Stimulated activated CD8-positive, alpha-beta memory T cell treated with anti-CD3 and anti-CD28 coated beads, Interleukin-4, amount 100 ng/mL, for 1 hour (primary cell): ENCODE measurements at places on chromosomes 7 and 10.
A peak's percentile ranks its signal among the peaks of the same experiment; 100 is the strongest.

GRCh38 chr7:96548664-96549063 lies 161.0 kb downstream of the SEM1 start:
- DNase-seq: no peak

GRCh38 chr10:44173608-44173894 lies 211.3 kb downstream of the CXCL12 start:
- DNase-seq: no peak

GRCh38 chr10:26843736-26844135 lies 17.0 kb downstream of the ABI1 start:
- no peak for DNase-seq

- no peak for DNase-seq
Measured at GRCh38 chr7:3955026-3955425, 654.0 kb downstream of the SDK1 start.

GRCh38 chr10:92753865-92754264 lies 64.1 kb downstream of the HHEX start:
- DNase-seq: no peak

DNA sequence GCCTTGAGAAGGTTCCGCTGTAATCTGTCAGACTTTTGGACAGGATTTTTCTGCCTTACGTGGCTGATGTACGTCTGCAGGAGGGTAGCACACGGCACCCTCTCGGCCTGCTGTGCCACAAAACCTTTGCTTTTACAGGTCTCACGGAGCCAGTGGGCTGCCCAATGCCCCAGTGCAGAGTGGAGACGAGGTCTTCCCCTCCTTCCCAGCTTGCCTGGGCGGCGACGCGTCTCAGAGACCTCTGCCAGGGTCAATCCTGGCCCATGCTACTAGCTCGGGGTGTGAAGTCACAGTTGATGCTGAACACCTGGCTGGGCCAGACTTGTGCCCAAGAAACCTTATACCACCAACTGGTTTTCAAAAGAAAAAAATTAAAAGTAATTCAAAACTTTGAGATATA lies 526.4 kb downstream of the DNAJB6 start:
- no peak for DNase-seq

DNA sequence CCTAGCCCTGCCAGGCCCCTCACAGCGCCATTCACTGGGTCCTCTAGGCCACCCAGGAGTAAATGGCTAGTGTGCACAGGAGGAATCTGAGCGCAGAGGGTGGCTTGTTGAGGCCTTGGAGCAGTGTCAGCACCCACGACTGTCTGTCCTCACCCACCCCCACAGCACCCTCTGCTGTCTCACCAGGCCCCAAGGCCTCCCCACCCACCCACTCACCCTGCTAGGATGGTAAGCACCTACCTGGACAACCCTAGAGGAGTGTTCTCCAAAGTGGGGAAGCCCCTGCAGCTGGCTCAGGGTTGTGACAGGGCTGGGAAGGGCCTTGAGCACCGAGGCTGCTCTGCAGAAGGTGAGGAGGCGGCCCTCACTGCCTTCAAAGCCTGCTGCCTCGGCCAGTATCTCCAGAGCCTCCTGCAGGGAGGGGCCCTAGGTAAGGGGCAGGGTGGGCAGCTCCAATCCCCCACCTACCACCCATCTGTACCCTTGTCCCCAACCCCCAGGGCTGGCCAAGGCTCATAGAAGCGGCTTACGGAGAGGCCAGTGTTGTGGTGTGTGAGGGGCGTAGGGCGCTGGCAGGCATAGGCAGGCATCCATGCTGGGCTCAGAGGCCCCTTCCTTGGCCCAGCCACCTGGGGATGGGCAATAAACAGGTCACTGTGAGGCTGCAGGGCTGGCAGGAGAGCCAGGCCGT lies 2.9 kb downstream of the POLM start:
- DNase-seq: no peak

- DNase-seq: no peak
Measured at GRCh38 chr7:93461350-93461749, 113.2 kb downstream of the CALCR start.

GRCh38 chr7:28785041-28785995 lies 172.8 kb downstream of the TRIL start:
- no peak for DNase-seq

DNA sequence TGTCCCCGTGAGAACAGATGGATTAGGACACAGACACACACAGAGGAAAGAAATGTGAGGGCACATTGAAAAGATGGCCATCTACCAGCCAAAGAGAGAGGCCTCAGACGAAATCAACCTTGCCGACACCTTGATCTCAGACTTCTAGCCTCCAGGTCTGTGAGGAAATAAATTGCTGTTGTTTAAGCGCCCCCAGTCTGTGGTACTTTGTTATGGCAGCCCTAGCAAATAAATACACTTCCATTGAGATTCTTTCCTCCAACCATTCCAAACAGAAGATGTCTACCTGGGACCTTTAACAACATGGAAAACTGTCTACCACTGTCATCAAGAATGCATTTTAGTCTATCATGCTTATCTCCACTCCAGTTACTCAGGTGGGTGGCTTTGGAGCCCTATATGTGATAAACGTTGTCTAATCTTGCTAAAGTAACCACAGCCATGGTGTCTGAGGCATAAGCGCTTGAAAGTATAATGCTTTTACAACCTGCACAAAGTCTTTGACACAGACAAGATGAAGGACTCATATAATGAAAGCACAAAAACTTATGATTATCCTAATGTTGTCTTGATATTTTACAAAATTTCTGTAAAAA lies 244.3 kb downstream of the MTERF1 start:
- DNase-seq: no peak

DNA sequence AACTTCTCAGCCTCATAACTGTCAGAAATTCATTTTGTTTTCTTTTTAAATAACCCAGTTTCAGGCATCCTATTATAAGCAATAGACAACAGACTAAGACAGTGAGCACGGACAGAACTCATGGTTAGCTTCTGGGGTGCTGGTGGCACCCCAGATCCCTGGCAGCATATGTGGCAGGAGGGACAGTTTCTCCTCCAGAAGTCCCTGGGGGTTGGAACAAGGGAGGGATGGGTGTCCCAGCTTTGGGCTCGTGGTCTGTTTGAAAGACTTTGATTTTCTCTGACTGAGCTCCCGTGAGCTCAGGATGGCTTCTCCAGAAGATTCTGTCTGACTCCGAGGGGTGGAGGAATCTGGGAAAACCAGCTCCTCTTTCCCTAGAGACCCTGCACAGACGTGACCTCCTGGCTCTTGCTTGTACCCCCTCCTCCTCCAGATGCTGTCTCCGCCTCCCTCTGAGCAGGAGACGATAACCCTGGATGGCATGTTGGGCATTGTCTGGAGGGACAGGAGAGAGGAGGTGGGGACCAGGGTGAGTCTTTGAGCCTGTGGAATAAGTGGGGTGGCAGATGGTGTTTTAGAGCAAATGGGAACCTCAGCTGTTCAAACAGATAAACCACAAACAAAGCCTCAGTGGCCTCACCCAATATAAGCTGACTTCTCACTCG lies 421.1 kb downstream of the GLRX3 start:
- no peak for DNase-seq

DNA sequence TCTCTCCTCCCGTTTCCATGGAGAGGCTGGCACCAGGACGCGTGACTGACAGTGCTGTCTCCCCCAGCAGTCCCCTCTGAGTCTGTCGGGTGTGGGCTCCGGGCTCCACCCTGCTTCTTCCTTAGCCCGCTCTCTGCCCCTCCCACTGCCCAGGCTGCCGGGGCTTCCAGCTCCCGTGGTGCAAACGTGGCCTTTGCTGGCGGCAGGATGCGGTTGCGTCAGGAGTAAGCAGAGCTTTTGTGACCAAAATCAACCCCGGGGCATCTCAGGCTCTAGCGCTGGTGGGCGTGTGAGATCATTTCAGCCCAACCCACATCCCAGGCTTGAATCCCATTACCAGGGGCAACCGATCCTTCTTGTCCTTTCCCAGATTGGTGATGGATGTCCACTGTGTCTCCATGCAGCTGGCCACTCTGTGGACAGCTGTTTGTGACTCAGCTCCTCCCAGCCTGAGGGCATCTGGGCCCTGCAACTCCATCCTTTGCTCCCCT lies 28.2 kb downstream of the PTPRE start:
- DNase-seq: no peak

- DNase-seq: no peak
Measured at GRCh38 chr7:90251304-90251635, 6.3 kb downstream of the CFAP69 start.

DNA sequence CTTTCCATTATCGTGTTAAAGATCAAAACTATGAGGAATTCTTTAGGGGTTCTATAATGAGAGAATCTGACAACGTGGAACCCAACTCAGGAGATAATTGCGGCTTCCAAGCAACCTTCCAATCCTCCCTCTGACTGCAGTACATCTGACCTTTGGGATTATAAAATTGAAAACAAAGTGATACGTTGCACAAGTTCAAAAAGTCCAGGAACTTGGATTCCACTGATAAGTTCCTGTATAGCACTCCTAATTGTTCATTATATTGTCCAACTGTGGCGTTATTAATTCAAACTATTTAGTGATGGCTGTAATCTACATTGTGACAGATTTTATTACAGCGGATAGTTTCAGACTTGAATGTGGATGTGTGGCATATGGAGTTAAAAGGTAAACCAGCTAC lies 15.4 kb downstream of the MALRD1 start:
- no peak for DNase-seq

DNA sequence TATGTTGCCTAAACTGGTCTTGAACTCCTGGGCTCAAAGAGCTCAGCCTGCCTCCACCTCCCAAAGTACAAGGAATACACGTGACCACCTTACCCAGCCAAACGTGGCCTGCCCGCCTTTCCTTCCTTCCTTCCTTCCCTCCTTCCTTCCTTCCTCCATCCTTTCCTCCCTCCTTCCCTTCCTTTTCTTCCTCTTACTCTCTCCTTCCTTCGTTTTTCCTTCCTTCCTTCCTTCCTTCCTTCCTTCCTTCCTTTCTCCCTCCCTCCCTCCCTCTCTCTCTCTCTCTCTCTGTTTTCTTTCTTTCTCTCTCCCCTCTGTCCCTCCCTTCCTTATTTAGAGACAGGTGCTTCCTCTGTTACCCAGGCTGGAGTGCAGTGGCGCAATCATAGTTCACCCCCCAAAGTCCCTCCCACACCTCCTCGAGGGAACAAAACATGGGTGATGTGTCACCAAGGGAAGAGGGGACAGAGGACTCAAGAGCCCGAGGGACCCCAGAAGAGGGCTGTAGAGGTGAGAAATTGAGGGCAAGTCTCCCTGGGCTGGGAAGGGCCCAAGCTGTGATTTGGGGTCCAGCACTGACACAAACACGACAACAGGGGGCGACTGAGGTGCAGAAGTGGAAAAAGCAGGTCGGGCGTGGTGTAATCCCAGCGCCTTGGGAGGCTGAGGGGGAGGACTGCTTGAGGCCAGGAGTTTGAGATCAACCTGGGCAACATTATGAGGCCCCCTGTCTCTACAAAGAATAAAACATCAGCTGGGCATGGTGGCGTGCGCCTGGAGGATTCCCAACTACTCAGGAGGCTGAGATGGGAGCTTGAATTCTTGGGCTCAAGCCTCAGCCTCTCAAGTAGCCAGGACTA lies 28.1 kb downstream of the EPHB4 start:
- DNase-seq: peak; percentile 25

GRCh38 chr7:151566897-151567320 lies 47.2 kb upstream of the RHEB start:
- no peak for DNase-seq

DNA sequence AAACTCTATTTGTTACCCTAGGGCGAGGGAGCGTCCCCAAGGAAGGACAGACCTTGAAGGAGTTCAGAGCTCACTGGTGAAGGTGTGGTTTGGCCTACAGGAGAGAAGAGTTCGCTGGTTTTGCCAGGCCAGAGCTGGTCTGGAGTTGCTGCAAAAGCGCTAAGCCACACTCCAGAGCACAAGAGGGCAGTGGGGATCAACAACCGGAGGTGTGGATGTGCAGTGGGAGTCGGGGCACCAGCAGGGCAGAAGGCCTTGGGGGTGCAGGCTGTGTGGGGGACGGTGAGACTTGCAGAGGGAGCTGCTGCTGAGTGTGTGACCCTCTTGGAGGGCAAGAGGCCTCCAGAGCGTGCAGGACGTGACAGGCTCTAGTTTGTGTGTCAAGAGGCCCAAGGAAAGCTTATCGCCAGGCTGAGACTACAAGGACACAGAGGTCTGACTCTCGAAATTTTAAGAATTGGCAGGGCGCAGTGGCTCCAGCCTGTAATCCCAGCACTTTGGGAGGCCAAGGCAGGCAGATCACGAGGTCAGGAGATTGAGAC lies 14.3 kb upstream of the CUL1 start:
- DNase-seq: no peak

GRCh38 chr10:68153473-68154210 lies 44.4 kb downstream of the MYPN start:
- DNase-seq: no peak

GRCh38 chr10:48455392-48456151 lies 149.1 kb downstream of the MAPK8 start:
- DNase-seq: no peak

DNA sequence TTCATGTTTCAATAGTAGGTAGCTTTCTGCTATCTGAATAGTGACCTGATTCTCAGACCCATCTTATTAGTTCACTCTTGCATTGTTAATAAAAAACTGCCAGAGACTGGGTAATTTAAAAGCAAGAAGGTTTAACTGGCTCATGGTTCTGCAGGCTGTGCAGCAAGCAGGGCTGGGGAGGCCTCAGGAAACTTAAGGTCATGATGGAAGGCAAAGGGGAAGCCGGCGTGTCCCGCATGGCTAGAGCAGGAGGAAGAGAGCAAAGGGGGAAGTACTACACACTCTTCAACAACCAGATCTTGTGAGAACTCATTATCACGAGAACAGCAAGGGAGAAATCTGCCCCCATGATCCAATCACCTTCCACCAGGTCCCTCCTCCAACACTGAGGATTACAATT lies 185.2 kb upstream of the PITRM1 start:
- no peak for DNase-seq

DNA sequence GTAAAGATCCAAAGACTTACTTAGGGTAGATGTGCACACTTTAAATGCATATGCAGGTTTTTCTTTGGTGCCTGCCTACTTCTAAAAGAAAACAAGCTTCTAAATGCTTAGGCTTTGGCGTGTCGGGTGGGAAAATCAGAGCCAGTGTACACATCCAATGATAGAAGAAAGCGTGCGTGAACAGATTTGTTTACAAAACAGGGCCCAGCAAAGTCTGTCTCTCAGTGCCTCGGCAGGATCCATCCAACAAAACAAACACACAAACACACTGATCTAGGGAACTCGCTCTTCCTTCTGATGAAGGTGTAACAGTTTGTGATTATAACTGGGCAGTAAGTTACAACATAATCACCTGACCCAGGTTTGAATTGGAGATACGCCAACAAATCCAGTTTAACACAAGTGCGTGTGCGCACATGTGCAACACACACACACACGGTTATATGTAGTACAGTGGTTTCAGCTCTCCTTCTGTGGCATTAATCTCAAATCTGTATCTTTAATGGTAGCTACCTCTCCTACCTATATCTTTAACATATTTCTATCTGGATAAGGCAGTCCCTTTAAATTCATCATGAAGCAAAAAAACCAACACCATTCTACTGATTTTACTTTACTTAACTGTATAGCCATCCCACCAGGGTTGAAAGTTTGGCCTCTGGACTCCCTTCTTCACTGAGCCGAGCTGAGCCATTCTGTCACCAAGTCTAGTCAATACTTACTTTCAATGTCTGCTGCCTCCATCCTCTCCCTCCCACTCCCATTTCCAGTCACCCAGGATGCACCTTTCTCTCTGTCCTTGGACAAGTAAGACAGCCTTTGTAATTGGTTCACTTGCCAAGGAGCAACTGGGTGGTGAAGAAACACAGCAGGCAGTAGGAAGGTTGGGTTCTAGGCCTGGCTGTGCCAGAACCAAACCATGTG lies 184.4 kb upstream of the KLF14 start:
- DNase-seq: no peak

- DNase-seq: no peak
Measured at GRCh38 chr7:107051376-107051775, 6.9 kb downstream of the PRKAR2B start.

- no peak for DNase-seq
Measured at GRCh38 chr10:73788864-73789658, 3.7 kb downstream of the ZSWIM8 start.

GRCh38 chr7:573933-574381 lies 54.3 kb upstream of the PDGFA start:
- DNase-seq: no peak
